ENCODE measurements at places on chromosomes 4 and X. TPM values are rescaled to one million over a fixed set of nuclear protein-coding genes. Genes with fewer than 3 reads are reported as not detected.
A peak's percentile ranks its signal among the peaks of the same experiment; 100 is the strongest.

GRCh38 chr4:23938796-23939195, 48.9 kb upstream of the PPARGC1A start:
- DNase-seq, result no peak

Gene LARP1B
- 55.4 TPM for total RNA-seq

GRCh38 chr4:69362351-69362750, 82.1 kb downstream of the UGT2B28 start:
- no peak for DNase-seq

- peak; percentile 42 for DNase-seq
Observed at GRCh38 chrX:118847676-118848075, 24.1 kb downstream of the ZCCHC12 start.

GRCh38 chr4:167956676-167957075, 135.7 kb upstream of the ANXA10 start:
- DNase-seq, result no peak

Gene PABPC4L
- 24.7 TPM for total RNA-seq

DNA sequence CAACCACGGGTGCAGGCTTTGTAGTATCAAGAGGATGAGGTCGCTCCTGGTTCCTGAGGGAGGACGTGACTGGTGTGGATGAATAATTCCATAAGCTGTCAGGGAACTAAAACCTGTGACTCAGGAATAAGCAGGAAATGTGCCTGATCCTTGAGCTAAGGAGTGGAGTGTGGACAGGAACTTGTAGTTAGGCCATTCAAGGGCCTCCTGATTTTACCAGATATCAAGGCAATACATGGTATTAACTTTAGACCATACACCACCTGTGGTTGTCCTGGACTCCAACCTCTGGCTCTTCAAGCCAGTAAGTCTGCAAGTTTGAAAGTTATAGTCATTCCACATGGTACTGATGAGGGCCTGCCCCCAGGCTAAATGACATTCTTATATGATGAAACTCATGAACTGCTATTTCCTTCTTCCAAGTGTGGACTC, 12.1 kb upstream of the ING2 start:
- no peak for DNase-seq

DNA sequence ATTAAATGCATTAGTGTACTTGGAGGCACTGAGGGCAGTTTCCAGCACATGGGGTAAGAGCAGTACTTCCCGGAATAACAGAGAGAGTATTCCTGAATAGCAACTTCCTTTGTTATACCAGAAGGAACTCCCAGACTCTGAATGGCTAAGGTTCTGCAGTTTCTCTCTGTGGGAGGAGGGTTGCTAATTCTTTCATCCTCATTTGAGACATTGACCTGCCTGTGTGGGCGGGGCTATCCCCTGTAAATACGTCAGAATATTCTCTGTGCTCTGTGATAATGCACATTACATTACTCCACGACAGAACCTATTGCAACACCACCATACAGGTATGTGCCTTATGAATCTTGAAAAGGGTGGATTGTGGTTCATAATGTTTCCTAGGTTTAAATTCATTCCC, 52.7 kb downstream of the SPINK2 start:
- no peak for DNase-seq

DNA sequence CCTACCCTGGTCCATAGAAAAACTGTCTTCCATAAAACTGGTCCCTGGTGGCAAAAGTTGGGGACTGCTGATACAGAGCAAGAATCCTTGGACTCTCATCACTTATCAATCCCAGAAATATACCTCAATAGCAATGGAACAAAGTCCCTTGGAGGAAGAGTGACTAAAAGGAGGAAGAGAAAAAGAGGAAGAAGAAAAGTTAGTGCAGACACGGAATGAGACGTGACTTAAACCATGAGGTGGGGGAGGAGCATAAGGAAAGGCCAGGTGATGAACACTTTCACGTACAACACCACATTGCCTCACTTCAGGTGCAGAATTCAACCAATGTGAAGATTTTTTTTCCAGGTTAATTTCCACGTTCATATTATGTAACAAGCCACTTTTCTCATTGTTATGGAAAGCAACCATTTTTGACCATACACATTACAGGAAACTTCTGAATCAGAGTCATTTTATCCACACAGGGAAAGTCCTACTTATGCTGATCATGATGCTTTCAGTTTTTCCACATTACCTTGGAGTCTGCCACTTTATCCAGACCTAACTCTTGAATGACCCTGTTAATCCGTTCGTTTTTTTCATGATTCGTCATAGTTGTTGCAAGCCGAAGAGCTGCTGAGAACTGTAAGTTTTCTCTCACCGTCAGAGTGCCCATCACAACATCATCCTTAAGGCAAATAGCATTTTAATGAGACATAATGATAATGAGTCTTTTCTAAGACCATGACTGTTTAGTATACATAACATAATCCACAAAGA, 27.7 kb downstream of the ABCG2 start:
- DNase-seq, result no peak

DNA sequence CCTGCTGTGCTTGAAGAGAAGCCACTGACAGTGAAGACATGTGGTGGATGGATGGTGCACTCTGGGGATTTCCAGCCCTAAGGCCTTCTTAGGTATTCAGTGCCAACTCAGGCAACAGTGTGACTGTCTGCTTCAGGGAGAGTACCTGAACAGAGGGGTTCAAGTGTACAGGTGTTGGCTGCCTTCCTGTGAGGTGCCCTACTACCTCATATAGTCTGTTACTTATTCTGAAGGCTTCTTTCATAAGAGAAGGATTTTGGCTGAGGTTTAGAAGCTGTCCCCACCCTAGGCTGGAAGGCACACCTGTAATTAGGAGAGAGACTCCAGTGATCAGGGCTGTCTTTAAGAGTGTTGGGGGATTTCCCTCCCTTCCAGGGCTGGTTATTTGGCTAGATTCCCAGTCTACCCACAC, 1.8 kb downstream of the FTHL17 start:
- DNase-seq, result no peak

DNA sequence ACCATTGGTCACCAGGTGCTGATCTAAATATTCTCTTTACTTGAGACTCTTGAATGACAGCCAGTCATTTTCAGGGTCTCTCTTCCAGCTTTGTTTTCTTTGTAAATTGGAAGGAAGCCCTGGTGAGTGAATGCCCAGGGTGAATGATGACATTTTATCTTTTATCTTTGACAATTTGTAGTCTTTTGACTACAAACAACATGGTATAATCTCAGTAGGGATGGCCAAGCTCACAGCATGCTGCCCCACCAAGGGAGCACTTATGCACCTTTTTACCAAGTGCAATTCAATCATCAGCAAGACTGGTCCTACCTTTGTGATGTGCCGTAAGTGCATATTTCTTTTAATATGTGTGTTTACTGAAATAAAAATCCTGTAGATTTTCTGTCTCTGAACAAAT, 5.7 kb downstream of the AFM start:
- no peak for DNase-seq

Gene TMSB15C
- 19.7 TPM for total RNA-seq

Gene HHIP
- 38.5 TPM for total RNA-seq

DNA sequence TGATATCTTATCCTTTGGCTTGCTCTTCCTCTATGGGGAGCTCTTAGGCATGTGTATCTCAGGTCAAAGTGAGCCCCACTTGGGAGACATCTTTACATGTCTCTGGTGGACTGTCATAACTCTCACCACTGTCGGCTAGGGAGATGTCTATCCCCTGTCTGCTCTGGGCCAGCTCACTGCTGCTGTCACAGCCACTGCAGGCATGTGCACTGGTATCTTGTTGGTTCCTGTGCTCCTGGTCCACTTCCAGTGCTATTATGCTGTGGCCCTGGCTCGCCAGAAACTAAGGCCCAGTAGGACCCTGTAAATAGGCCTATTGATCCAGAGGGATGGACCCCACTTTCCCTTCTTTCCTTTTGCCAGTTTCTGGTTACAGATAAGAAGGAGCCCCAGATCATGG, 56.6 kb upstream of the LAS1L start:
- no peak for DNase-seq

DNA sequence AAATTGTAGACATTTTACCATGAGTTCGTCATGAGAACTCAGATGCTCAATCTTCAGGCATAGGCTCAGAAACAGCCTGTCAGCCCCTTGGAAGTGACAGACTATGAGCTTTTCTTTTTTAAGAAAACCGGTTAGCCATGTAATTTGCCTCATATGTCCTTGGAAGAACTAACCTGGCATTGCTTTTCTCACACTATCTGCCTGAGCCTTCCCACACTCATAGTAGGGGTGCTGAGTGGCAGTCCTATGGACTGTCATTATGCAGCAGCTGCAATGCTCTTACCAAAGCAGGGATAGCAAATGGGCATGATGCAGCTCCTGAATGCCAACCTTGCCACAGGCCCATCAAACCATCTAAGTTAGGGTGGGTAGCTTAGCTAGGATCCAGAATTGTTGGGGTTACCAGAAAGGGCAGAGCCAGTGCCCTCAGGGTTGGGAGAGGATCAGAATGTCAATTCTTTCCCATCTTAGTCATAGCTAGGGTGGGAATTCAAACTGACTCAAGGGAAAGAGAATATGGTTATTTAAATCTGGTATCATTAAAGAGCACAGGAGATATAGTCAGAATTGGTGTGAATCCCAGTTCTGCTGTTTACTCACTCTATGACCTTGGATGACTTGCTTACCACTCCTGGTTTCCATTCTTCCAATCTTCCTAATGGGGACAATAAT, 230.6 kb upstream of the CPEB2 start:
- DNase-seq, result no peak

GRCh38 chr4:158578476-158578875, 56.8 kb downstream of the RXFP1 start:
- no peak for DNase-seq

GRCh38 chr4:147421456-147421855, 59.4 kb upstream of the EDNRA start:
- no peak for DNase-seq

DNA sequence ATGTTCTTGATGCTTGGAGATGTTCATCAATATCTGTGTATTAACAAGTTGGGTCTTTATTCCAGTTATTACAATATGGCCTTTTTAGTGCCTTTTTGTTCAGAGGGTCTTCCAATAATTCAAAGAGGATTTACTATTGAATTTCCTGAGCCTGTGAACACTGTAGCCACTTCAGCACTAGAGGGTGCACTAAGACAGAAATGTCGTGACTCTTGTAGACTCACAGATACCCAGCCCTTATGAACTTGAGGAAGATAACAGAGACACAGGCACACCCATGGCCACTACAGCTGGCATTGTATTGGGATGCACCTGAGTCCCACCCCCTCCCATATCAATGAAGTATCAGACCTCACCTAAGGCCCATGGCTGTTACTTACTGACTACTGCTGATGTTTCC, 54.4 kb upstream of the ACTRT1 start:
- no peak for DNase-seq

Data from urinary bladder (tissue), 4 donors.